Calu3 (cell line): ENCODE measurements at places on chromosomes 13 and 19. TPM values are rescaled to one million over a fixed set of nuclear protein-coding genes. Genes with fewer than 3 reads are reported as not detected.

The CDX2 gene
- 1.0 TPM in 1 of 2 replicates, not detected in the other for total RNA-seq

DNA sequence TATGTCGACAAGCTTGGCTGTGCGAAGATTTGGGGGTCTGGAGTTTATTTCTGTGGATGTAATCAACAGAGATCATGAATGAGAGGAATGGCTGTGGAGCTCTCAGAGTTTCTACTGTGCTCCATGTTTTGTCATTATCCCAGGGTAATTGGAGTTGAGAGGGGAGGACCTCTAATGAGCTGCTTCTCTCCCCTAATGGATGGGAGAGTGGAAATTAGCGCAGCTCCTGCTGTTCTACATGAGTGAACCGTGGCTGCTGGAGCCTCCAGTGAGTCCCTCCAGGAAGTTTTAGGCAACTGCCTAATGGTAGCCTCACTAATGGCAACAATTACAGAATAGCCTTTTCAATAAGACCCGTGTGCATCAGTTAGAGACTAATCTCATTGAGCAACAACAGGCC is 31.3 kb upstream of the FGF9 start:
- no peak overlapping the region for H3K4me3 ChIP-seq
- peaks cover 25% of the 10 kb centered on the region for H3K4me1 ChIP-seq
- H3K27ac ChIP-seq: no peak overlapping the region
- H3K27me3 ChIP-seq: no peaks in the 10 kb centered on the region
- no peak for DNase-seq
- no peaks in the 10 kb centered on the region for H3K36me3 ChIP-seq

DNA sequence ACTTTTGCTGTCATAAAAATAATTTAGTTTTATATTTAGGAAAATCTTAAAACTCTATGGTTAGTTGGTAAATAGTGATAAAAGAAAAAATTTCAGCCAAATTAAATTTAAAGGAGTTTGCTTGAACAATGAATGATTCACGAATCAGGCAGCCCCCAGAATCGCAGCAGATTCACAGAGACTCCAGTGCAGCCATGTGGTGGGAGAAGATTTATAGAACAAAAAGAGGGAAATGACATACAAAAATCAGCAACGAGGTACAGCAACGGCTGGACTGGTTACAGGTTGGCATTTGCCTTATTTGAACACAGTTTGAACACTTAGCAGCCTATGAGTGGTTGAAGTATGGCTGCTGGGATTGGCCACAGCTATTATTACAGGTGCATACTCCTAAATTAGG is 96.4 kb upstream of the MYCBP2 start:
- H3K27ac ChIP-seq: no peak overlapping the region
- H3K4me3 ChIP-seq: no peak overlapping the region
- H3K4me1 ChIP-seq: no peaks in the 10 kb centered on the region
- H3K27me3 ChIP-seq: no peaks in the 10 kb centered on the region
- no peaks in the 10 kb centered on the region for H3K36me3 ChIP-seq
- no peak for DNase-seq

- DNase-seq: no peak
- no peaks in the 10 kb centered on the region for H3K27me3 ChIP-seq
- H3K36me3 ChIP-seq: no peaks in the 10 kb centered on the region
- H3K4me3 ChIP-seq: no peak overlapping the region
- H3K27ac ChIP-seq: no peak overlapping the region
Measured at GRCh38 chr13:60355056-60355455, 42.0 kb upstream of the TDRD3 start.

- no peaks in the 10 kb centered on the region for H3K36me3 ChIP-seq
- no peak overlapping the region for H3K4me3 ChIP-seq
- no peak overlapping the region for H3K27ac ChIP-seq
- no peak for DNase-seq
- no peaks in the 10 kb centered on the region for H3K27me3 ChIP-seq
Measured at GRCh38 chr13:78497702-78498355, 105.5 kb downstream of the POU4F1 start.

GRCh38 chr13:49643035-49643646 is 14.8 kb downstream of the ARL11 start:
- no peaks in the 10 kb centered on the region for H3K27me3 ChIP-seq
- no peaks in the 10 kb centered on the region for H3K36me3 ChIP-seq
- H3K4me3 ChIP-seq: no peak overlapping the region
- no peaks in the 10 kb centered on the region for H3K4me1 ChIP-seq
